RPMI7951 (cell line): ENCODE measurements at places on chromosomes 11 and 22.

DNA sequence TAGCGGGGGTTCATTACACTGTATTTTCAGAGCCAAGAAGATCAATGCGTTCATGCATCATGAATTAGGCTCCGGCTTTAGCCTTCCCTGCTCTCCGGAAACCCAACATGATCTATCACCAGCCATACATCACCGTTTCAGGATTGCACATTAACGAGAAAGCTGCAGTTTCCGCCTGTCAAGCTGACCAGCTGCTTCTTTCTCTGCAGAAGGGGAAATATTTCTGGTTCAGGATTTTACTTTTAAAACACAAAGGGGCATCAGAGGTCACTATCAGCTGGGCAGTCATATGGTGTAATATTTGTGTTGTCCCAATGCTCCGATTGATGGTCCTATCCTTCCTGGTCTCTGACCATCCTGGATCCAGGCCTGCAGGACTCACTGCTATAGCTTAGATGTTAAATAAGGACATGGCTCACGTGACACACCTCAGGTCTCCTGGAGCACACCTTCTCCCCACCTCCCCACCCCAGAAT lies 21.4 kb upstream of the CADM1 start:
- no peak for DNase-seq

- DNase-seq = no peak
These were observed 55.8 kb upstream of the THY1 start for GRCh38 chr11:119478711-119479285.

DNA sequence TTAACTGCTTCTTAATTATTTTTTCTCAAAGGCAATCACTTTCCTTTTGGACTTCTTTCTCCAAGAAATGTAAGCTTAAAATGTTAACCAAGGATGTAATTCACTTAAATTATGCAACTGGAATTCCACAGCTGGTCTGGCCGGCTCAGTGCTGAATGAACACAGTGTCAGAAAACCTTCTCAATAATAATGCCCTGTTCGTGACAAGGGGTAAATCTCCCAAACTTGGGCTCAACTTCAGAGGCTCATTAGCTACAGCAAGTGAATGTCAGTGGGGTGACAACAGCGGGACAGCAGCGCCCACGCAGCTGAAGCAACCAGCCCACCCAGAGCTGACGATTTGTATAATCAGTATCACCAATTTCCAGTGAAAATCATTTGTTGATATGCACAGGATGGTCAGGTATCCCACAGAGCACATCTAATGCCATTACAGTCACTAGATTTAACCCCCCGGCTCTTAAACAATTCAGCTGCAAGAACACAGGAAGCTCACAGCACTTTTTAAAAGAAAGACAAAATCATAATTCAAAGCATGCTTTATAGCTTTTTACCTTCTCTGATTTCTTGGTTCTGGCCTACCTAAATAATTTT lies 704.8 kb downstream of the DLG2 start:
- DNase-seq = no peak

GRCh38 chr22:22935546-22936157 lies 48.0 kb downstream of the IGLL5 start:
- no peak for DNase-seq

- DNase-seq = no peak
These were observed 15.5 kb downstream of the MUC15 start for GRCh38 chr11:26556582-26556981.

GRCh38 chr11:71465054-71465453 lies 12.1 kb downstream of the NADSYN1 start:
- no peak for DNase-seq

DNA sequence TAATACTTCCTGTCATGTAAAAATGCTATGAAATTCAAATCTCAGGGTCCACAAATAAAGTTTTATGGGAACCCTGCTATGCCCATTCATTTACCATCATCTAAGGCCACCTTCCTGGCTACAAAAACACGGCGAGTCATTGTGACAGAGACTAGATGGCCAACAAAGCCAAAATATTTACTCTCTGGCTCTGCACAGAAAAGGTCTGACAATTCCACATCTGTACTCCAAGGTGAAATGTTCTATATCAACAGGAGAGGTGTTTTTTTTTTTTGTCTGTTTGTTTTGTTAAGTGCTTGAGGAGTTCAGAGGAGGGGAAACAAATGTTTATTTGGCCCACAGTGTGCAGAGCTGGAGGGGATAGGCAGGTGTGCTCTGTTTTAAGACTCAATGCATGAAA lies 18.6 kb upstream of the TMA7B start:
- no peak for DNase-seq

DNA sequence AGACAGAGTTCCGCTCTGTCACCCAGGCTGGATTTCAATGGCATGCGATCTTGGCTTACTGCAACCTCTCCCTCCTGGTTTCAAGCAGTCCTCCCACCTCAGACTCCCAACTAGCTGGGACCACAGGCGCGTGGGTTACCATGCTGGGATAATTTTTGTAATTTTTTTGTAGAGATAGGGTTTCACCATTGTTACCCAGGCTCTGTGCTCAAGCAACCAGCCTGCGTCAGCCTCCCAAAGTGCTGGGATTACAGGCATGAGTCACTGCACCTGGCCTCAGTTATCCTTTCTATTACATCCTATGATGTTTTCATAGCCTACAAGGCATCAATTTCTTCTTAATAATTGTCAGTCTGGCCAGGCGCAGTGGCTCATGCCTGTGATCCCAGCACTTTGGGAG lies 36.5 kb downstream of the LRRC74B start:
- no peak for DNase-seq

- no peak for DNase-seq
These were observed 12.8 kb downstream of the TTLL12 start for GRCh38 chr22:43173976-43174720.

- DNase-seq = no peak
These were observed 41.4 kb upstream of the ST14 start for GRCh38 chr11:130118165-130118564.

DNA sequence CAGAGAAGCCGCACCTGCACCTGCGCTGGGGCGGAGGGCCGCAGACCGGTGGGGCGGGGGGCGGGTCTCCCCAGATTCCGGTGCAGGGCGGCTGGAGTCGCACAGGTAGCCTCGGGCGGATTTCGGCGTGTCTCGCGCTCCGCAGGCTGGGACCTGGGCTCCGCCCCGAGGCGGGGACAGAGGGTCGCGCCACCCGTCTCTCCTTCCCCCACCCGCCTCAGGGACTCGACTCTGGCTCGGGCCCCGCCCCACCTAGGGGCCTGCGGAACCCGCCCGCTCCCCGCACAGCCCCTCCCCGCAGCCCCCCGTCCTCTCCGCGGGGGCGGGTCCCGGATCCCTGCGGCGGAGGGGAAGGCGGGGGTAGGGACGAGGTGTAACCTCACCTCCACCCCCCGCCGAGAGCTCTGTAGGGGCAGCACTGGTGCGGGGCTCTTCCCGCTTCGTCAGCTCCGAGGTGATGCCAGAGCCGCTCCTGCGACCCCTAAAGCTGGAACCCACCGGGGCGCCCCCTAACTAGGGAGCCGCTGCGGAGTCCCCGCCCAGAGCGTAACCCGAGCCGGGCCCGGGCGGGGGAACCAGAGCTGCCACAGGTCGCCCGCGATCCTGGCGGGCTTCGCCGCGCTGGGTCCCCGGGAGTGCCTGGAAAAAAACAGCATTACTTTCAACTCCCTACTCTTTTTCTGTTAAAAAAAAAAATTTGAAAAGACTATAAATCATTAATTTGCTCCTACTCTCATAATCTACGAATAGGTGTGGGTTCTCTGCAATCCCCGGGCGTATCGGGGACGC lies at the start of gene SLC29A2:
TSS of gene SLC29A2 (minus strand) at position 134 of the 789 bp plus-strand sequence. CDS start 169 bp downstream, outside the sequence.
- peak; percentile 33 for DNase-seq

DNA sequence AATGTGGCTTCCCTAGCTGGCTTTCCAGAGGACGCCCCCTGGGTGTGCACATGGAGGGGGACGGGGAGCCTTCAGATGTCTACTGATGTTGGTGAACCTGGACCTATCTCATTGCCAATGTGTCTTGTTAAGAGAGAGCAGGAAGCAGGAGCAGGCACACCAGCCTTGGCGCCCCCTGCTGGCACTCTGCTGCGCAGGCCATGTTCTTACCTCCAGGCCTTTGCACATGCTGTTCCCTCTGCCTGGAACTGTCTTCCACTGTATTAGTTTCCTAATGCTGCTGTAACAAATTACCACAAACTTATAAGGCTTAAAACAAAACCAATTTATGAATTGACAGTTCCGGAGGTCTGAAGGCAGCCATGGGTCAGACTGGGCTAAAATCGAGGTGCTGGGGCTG lies 23.6 kb upstream of the MN1 start:
- DNase-seq = no peak

DNA sequence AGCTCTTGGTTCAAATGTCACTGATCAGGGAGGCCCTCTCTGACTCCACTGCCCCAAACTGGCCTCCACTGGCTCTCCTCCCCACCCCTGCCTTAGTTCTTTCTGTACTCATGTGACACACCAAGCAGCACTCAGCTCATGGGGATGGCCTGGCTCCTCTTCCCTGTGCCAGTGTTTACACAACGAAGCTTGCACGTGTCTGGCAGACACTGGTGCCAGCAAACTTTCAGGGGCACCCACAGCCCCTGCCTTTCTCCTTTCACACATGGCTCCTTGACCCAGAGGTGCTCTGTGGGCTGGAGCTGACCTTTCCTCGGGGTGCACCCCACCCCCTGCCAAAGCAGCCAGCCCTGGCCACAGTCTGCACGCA lies 37.6 kb upstream of the PARVG start:
- DNase-seq = no peak

DNA sequence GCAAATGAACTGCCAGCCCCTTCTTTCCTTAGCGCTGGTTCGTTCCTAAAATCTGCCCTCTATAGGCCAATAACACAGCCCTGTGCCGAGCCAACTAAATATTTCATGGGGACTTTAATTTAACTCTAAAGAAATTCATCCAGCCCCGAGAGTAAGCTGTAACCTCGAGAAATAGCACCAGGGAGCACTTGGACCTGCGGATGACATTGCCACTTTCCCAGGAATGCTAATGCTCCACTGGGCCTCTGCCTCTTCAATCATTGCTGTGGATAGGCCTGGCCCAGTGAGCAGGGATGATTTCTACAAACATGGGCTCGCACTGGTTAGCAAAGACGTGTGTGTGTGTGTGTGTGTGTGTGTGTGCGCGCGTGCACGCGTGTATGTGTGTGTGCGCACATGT lies 95.3 kb upstream of the TBCEL start:
- DNase-seq = no peak

DNA sequence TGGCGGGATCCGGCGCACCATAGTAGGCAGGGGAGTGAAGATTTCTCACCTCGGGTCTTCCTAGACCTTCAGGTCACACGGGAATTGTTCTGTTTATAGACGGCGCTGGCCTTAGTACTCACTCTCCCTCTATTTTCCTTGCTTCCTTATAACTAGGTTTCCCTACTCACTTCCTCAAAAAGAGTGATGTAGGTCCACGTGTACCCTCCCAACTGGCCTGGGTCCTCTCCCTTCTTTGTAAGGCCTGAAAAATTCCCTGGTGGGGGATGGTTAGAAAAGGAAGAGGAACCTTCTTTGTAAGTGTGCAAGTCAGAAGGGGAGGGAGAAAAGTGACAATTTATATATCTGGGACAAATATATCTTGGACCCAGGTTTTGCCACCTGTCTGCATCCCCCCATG lies 2.9 kb upstream of the TMEM9B start:
- DNase-seq = no peak

DNA sequence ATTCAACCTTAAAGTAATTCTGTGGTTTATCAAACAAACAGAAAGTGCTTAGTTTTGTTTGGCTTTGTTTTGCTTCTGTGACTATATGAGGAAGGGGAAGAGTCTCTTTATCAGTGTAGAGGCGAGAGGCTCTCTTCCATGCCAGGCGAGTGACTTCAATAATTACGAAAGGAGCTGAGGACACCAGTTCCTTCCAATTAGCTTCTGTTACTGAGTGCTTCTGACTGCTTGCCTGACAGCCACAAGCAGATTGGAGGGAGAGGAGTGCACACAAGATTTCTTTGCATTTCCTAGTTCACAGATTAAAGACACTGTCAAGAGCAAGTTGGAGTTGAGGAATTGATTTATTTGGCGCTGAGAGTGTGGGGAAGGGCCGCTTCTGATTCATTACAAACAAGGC lies 1484.5 kb upstream of the TENM4 start:
- no peak for DNase-seq

GRCh38 chr22:32758866-32759385 lies 42.6 kb upstream of the TIMP3 start:
- no peak for DNase-seq

DNA sequence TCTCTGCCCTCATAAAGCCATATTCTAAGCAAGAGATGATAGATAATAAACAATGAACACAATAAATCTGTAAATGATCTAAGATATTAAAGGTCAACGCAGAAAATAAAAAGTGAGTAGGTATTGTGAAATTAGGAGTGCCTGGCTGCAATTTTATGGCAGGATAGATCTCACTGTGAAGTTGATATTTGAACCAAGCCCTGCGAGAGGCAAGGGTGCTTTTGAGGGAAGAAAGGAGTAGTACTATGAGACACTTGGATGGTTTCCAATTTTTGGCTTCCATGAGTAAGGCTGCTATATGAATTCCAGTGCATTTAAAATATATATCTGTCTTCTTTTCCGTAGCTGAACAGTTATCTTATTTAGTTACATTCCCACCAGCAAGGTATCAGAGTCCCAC lies 720.0 kb upstream of the CNTN5 start:
- no peak for DNase-seq

- DNase-seq = no peak
These were observed 73.7 kb downstream of the ARHGAP42 start for GRCh38 chr11:100760744-100761143.

DNA sequence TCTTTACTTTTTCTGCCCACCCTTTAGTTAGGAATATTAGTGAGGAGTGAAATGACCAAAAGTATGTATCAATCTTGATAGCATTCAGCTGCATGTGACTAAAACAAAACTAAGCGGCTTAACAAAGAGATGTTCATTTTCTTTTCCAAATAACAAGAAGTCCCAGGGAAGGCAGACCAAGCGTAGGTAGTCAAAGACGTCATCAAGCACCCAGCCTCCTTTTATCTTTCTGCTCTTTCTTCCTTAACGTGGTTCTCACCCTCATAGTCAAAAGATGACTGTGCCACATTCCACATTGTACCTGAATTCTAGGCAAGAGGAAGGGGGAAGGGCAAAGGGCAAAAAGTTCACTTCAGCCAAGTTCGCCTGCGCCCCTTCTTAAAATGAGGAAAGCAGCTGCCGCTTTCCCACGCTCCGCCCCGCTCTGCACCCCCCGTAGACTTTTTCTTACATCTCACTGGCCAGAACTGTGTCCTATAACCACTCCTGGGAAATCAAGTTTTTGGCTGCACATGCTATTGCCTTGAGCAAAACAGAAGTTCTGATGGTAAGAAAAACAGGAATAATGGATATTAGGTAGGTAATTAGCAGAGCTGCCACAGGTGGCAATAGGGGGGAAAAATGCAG lies 14.6 kb upstream of the PGM2L1 start:
- no peak for DNase-seq

GRCh38 chr11:68862421-68862820 lies 20.7 kb upstream of the CPT1A start:
- no peak for DNase-seq
